ENCODE measurements at places on chromosomes 12 and 14.

DNA sequence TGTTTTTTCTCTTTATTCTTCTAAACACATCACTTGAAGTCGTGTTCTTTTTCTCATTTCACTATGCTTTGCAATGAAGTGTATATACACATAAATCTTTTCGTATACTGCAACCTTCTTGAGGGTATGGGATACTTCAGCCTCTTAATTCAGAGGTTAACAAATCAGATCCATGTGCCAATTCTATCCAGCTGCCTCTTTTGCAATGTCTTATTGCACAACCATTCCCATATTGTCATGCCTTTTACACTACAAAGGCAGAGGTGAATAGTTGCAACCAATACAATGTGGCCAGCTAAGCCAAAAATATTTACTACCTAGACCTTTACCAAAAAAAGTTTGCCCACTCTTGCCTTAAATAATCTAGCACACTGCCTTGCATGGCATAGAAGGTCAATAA, 224.5 kb upstream of the FOXG1 start:
- no peak for DNase-seq

GRCh38 chr14:68514608-68515194, 278.2 kb downstream of the ZFP36L1 start:
- DNase-seq: no peak

GRCh38 chr12:107500307-107500706, 185.3 kb upstream of the PWP1 start:
- no peak for DNase-seq

DNA sequence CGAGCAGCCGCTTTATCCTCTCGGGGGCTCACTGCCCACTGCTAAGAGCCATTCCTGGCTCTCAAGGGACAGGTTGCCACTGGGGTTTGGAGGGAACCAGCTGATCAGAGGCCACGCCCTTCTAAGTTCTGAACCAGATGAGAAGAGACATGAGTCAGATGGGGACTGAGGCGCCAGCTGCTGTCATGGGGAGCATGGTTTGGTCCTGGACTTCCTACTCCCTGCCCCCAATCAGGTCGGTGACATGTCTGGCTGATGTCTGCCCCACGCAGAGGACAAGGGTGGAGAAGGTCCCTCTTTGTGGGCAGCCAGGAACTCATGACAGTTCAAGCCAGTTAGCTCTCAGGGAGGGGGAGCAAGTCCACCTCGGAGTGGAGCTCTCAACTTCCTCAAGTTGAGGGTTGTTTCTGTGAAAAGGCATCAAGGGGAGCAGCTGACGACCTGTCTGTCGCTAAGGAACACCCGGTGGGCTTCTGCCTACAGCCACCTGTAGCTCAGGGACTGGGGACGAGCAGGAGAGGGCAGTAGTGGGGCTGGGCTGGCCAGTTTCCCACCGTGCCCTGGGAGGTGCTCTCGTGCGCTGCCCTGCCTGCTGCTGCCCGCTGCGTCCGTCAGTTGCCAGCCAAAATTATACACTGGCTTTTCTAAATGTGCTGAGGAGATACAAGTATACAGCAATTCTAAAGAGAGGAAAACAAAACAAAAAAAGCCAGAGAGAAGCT, 20.5 kb downstream of the PSMC1 start:
- no peak for DNase-seq

GRCh38 chr12:79140711-79141110, 276.1 kb downstream of the SYT1 start:
- no peak for DNase-seq

DNA sequence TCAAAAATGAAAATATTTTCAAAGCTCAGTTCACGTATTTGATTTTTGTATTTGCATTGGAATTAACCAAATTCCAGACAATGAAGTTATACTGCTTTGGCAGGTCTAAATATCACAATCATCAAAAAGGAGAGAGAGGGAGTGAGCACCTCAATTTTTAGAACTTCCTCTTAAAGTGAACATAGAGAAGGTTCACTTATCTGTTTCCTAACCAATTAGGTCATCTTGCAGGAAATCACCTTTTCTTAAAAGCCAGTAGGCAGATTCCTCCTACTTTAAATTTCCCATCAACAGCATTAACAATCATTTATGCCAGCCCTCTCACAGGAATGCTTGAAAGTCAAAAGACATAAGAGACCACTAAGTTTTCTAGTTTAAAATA, 388.7 kb downstream of the ZFP36L1 start:
- peak; percentile 56 for DNase-seq

DNA sequence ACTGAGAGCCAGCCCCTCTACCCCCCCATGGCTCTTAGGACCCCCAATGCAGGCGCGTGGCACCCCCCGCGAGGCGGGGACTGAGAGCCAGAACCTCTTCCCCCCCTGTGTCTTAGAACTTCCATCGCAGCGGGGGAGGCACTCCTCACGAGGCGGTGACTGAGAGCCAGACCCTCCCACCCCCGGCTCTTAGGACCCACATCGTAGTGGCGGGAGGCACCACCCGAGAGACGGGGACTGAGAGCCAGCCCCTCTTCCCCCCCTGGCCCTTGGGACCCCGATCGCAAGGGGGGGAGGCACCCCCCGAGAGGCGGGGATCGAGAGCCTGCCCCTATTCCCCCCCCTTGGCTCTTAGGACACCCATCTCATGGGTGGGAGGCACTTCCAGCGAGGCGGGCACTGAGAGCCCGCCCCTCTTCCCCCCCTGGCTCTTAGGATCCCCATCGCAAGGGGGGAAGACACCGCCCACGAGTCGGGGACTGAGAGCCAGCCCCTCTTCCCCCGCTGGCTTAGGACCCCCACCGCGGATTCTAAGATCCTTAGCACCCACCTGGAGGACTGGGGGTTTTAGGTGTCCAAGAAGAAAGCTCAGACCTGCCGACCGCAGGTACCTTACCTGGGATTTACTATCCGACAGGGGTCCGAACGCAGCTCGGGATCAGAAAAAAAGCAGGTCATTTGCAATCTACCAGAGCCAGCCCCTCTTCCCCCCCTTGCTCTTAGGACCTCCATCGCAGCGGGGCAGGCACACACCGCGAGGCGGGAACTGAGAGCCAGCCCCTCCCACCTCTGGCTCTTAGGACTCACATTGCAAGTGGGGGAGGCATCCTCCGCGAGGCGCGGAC, 44.9 kb downstream of the DDX11 start:
- peak; percentile 27 for DNase-seq

GRCh38 chr12:111257435-111257902, 111.4 kb downstream of the PHETA1 start:
- DNase-seq: no peak

DNA sequence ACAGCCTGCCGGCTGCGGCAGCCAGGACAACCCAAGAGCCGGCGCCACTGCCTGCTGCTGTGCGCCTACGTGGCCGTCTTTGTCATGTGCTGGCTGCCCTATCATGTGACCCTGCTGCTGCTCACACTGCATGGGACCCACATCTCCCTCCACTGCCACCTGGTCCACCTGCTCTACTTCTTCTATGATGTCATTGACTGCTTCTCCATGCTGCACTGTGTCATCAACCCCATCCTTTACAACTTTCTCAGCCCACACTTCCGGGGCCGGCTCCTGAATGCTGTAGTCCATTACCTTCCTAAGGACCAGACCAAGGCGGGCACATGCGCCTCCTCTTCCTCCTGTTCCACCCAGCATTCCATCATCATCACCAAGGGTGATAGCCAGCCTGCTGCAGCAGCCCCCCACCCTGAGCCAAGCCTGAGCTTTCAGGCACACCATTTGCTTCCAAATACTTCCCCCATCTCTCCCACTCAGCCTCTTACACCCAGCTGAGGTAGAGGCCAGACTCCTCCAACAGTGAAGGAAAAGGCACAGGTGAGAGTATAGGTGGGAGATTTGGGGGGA, 10.3 kb downstream of the ZBTB39 start:
- DNase-seq: no peak

GRCh38 chr14:80780500-80780899, 161.0 kb downstream of the CEP128 start:
- DNase-seq: no peak

GRCh38 chr14:91857614-91858013, 9.7 kb downstream of the TC2N start:
- DNase-seq: no peak

- no peak for DNase-seq
These were observed 88.5 kb upstream of the RIN3 start for GRCh38 chr14:92425101-92425500.

DNA sequence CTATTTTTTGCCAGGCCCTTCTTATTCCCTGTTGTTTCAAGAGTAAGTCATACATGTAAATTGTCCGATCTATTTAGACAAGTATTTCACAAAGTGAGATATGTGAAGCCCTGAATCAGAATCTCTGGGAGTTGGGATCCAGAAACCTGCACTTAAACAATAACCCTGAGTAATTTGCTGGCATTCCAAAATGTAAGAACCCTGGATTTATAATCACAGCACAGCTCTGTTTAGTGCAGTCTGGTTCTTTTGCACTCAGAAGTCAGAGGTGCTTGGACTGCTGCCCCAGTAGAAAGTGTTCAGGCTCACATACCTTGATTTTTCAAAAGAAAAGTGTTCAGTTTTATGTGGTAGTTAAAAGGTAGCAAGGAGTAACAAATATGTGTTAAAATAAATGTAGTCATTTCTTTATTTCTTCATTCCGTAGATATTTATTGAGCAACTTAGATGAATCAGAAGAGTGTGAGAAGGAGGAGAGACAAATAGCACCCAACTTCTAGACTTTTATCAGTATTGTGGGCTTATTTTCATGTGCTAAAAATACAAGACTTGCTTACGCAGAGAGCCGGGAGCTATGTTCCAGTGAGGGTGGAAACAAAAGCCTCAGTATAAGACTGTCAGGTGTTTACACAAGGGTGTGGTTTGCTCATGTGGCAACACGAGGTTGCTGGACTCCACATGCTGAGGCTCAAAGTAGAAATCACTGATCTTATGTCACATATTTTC, 70.1 kb downstream of the SYNE2 start:
- no peak for DNase-seq

DNA sequence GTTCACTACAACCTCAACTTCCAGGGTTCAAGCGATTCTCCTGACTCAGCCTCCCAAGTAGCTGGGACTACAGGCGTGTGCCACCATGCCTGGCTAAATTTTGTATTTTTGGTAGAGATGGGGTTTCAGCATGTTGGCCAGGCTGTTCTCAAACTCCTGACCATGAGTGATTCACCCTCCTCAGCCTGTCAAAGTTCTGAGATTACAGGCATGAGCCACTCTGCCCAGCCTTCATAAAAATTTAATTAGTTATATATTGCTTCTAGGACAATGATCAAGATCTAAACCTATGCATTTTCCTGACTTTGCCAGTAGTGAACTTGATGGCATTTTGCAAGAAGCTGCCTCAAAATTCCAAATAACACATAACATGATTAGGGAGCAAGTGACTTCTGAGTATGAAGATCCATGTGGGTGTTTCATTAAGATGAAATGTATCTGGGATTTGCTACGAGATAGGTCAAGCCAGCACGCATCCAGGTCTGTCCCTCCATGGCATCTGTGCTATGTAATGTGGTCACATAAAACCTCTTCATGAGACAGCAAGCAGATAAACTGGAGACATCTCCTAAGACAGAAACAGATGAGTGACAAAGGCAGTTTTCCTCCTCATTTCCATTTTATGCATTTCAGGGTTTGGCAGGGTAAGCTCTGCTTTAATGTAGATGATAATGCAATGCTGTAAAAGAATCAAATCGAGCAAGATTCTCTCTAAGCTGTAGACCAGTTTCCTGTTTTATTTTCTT, 319.4 kb upstream of the ATP2B1 start:
- DNase-seq: no peak

GRCh38 chr14:88003425-88003824, 1.5 kb upstream of the GPR65 start:
- no peak for DNase-seq

DNA sequence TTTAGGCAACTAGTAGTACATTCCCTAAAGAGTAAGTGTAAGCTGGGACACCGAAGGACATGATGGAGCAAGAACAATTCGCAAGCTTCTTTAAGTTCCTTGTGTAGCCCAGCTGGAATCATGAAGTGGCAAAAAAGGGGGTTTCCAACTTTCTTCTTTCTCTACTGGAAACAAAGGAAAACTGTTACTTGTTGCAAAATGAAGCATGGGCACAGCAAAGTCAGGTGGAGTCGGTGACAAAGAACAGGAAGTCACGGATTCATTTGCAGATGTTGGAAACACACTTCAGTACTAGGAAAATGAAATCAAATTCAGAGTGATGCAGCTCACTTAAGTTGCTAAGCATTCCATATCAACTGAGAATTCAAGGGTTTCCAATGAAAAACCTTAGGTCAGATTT, 706.9 kb upstream of the STXBP6 start:
- no peak for DNase-seq

GRCh38 chr12:92493816-92494215, 209.0 kb upstream of the PLEKHG7 start:
- DNase-seq: peak; percentile 86

GRCh38 chr12:28909291-28909690, 239.8 kb upstream of the FAR2 start:
- DNase-seq: no peak

- DNase-seq: no peak
These were observed 454.5 kb downstream of the BCAT1 start for GRCh38 chr12:24494401-24494800.

- DNase-seq: no peak
These were observed 114.9 kb downstream of the TMEM121 start for GRCh38 chr14:105641075-105641937.

DNA sequence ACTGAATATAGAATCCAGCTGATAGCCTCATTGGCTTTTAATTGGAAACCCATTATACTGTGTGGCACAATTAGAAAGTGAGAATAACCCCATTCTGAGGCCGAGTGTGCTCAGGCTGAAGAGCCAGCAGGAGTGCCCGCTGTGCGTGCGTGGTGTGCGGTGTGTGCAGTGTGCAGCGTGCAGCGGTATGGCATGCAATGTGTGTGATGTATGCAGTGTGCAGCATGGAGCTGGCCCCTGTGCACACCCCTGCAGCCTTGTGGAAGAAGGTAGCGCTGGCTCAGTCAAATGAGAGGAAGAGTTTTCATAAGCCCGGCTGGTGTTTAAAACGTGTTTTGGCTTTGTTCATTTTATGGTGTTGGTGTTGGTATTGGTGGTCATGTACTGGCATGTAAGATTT, 22.9 kb downstream of the CKB start:
- DNase-seq: no peak

DNA sequence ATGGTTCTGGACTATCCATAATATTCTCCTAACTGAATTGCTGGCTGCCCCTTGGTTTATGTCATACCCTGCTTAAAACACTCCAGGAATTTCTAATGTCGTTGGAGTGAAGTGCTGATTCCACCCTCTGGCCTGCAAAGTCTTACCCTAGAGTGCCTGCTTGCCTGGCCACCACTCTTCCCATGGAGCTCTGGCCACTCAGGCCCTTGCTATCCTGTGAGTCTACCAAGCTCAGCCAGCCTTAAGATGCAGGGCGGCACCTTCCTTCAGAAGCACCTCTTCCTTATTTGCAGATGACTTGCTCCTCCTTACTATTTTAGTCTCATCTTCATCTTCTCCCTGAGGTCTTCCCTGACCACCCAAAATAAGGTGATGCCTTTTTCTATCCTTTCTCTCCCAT, 35.3 kb downstream of the SLC6A15 start:
- DNase-seq: no peak

GRCh38 chr12:71439362-71439612, 311 bp upstream of the LGR5 start:
- DNase-seq: no peak

- DNase-seq: no peak
These were observed 37.1 kb downstream of the LRRK2 start for GRCh38 chr12:40261937-40262336.

GRCh38 chr12:92871116-92871515, 58.0 kb downstream of the EEA1 start:
- no peak for DNase-seq
